ENCODE measurements at places on chromosomes 12 and 14. TPM values are rescaled to one million over a fixed set of nuclear protein-coding genes. Genes with fewer than 3 reads are reported as not detected.

The PRH1 gene
- total RNA-seq, result 37.0 TPM

The CHGA gene
- not detected for total RNA-seq

The SLC6A15 gene
- not detected for total RNA-seq

The ALDH1L2 gene
- 9.1 TPM for total RNA-seq

The ARHGEF25 gene
- total RNA-seq, result 13.7 TPM

The TMEM120B gene
- total RNA-seq, result 3.5 TPM

The SDSL gene
- 4.4 TPM for total RNA-seq

The MYO1H gene
- total RNA-seq, result not detected

The A2M gene
- 689 TPM for total RNA-seq

The ABHD12B gene
- not detected for total RNA-seq

The KRT2 gene
- 0.52 TPM for total RNA-seq

The CLECL1 gene
- 13.2 TPM for total RNA-seq

The ADAM21 gene
- not detected for total RNA-seq

The HHIPL1 gene
- 3.2 TPM for total RNA-seq

All from spleen (tissue), 13 donors.